ENCODE measurements at places on chromosomes 7 and 10.
A peak's percentile ranks its signal among the peaks of the same experiment; 100 is the strongest.

- DNase-seq = no peak
These were observed 580.5 kb downstream of the AUTS2 start for GRCh38 chr7:70178787-70179186.

- no peak for DNase-seq
These were observed 69.2 kb downstream of the TAC1 start for GRCh38 chr7:97801108-97801507.

DNA sequence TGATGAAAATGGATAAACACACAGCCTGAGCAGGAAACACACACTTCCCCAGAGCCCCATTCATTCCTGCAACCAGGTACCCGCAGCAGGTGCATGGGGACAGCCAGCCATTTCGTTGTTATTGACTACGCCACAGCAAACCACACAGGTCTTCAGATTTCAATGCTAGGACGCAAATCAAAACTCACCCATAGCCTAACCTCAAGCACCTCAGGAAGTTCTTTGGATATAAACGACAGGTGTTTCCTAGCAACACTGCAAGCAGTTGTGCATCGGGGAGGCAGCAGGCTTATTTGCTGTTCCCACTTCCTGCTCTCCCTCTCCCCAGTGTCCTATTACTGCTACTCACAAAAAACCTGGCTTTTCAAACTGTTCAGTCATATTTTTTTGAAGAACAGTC, 176.5 kb upstream of the FRMD4A start:
- no peak for DNase-seq

GRCh38 chr7:107968449-107968848, 34.5 kb downstream of the LAMB1 start:
- DNase-seq = no peak

DNA sequence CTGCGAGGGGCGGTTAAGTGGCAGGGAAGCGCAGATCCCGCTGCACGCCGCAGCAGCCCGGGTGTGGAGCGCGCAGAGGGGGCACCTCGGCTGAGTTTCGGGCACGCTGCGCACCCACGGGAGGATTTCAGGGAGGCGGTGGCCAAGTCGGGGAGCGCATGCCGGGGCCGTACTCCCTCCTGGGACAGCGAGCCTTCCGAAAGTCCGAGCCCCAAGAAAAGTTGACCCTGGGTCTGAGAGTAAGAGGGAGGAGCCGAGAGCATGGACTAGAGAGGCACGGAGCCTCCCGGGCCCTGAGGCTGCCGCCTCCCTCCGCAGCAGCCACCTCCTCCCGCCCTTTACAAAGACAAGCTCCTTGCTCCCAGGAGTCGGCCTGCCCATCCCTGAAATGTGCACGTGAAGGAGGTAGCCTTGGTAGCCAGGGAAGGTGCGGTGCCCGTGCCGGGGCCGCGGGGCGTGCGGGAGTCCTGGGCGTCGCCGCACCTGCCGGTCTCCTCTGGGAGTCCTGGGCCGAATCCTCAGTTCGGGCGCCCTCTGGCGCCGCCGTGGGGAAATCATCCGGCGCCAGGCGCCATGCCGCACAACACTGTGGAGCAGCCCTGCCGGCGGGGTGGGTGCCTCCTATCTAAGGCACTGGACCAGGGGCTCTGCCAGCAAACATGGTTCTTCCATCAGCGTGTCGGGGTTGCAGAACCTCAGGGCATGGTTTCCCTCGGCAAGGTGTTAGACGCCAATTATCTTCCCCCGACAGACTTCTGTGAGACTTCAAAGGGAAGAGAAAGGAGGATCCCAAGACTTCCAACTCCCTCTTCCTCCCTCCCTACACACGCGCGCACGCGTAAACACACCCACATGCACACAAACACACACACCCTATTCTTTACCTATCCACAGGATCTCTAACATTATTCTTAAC, 104.0 kb downstream of the TRIL start:
- no peak for DNase-seq

DNA sequence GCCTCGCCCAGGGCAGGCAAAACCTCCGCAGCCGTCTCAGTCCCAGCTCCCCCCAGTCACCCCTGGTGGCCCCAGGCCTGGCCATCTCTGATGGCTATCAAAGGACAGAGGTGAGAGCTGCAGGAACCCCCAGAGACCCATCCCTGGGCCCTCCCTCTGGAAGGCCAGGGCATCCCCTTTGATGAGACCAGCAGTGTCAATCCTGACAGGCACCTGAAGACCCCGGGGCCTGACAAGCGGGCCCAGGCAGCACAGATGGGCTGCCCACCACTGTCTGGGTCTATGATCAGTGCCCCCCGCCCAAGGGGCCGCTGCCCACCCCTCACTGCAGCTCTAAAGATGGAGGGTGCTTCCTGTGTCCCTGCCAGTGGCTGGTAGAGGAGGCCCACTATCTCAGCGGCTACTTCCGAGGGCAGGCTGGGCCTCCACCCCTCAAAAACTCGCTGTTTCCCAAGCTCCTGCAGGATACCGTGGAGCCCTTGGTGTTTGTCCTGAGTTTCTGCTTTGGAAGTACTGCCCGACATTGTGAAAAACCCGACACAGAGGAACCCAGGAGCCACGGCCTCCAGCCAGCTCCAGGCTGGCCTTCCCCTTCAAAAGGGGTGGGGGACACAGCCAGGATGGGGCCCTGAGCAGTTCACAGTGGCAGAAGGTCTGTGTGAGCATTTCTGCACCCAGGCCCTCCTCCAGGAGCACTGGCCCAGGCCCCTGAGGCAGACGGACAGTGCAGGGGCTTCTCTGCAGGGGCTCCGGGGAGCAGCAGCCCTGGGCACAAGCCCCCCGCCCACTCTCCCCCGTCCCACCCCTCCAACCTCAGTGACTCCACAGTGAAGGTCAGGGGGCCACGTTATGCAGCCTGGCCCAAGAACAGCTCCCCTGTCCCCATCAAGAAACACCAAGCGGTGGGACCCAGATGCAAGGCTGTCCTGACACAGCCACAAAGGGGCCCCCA, 99.2 kb downstream of the PDGFA start:
- DNase-seq = no peak

- DNase-seq = no peak
These were observed 3.1 kb downstream of the CYP2W1 start for GRCh38 chr7:985915-986741.

- DNase-seq = no peak
These were observed 196.7 kb upstream of the TMEM72 start for GRCh38 chr10:44714451-44714850.

DNA sequence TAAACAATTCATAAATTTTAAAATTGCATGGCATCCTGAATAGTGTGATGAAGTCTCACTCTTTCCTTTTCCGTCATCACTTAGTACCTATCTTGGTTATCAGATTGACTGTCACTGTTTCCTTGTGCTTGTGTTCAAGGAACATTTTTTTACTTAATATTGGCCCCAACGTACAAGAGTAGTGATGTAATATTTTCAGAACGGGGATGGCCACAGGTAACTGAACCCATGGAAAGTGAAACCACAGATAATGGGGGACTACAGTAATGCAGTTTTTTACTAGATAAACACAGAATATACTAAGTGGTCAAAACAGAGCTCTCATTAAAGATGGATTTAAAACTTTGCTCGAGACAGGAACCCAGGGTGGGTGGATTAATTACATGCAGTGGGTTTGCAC, 85.4 kb downstream of the MACC1 start:
- DNase-seq = no peak

DNA sequence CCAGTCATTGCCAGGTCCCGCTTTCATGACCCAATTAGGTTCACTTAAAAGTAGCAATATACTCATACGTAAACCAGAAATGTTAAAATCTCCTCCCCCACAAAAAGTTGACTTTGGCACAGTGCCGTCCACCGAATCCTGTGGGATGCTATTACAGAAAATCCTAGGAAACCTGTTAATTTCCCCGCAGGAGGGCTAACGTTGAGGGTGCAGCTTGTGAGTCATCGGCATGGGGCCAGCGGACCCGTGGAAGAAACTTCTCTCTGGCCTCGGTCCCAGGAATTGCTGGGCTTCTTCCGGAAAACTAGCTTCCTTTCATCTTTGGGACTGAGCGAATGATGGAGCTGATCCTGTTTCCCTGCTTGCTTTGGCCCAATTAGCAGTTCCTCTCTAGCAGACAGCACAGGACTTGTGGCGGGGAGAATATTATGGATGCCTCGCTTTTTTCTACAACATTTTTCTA, 13.5 kb downstream of the CRYGN start:
- DNase-seq = peak; percentile 51

GRCh38 chr7:139758388-139758787, 19.4 kb downstream of the HIPK2 start:
- DNase-seq = no peak

DNA sequence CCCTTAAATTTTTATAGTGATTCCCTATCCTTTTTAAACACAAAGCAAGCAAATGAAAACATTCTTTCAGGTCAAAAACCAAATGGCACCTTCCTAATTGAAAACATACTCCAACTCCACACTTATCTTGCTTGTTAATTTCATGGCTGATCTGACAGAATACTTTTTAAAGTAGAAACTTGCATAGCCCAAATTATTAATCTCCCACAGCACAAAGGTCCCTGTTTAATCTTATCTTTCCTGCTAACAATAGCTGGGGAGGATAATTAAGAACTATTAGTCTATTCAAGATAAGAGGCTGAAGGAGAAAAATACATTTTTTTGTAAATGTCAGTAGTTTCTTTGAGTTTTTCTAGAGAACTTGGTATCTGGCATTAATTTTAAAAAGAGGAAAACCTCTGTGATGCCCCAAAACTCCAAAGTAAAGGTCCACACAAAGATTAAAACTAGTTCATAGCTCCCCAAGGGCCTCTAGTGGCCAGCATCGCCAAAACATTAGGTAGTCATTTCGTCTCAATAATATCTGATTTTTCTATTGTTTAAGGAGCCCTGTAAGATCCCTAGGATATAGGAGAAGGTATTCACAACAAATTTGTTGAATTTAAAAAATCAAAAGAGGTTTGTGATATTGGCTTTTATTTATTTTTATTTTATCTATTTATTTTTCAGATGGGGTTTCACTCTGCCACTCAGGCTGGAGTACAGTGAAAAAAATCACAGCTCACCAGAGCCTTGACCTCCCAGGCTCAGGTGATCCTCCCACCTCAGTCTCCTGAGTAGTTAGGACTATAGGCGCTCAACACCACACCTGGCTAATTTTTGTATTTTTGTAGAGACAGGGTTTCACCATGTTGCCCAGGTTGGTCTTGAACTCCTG, 14.7 kb downstream of the CDNF start:
- peak; percentile 34 for DNase-seq

GRCh38 chr7:155073922-155074321, 3.8 kb downstream of the HTR5A start:
- DNase-seq = no peak

- no peak for DNase-seq
These were observed 119.1 kb downstream of the TFEC start for GRCh38 chr7:115911465-115911864.

DNA sequence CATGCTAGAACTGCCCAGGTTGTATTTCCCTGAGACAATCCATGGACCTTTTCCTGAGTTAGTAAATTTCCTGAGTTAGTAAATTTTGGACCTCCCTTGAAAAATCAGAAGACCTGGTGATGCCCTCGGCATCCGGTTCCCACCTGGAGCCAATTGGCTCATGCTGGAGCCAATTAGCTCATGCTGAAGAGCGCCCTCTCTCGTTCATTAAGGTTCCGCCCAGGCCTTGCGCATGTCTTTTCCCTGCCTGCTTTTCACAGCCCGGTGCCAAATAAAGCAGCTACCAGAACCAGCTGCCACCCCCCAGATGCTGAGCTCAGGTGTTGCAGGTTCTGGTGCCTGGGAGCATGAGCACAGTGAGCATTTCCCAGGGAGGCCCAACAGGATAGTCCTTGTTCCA, 96.2 kb downstream of the APBB1IP start:
- DNase-seq = no peak

GRCh38 chr10:125006921-125007426, 65.1 kb downstream of the ZRANB1 start:
- DNase-seq = peak; percentile 84

- DNase-seq = peak; percentile 56
These were observed at the start of gene IFIT2 for GRCh38 chr10:89301721-89302445. TSS of gene IFIT2 (plus strand) at chr10:89302046. CDS start at chr10:89302124, 78 bp downstream.

GRCh38 chr10:60942134-60942787, 1.7 kb downstream of the RHOBTB1 start:
- DNase-seq = no peak

- DNase-seq = no peak
These were observed 31.3 kb downstream of the GNAT3 start for GRCh38 chr7:80480566-80480965.

- DNase-seq = no peak
These were observed 31.5 kb upstream of the PPP2R2D start for GRCh38 chr10:131869344-131869743.

DNA sequence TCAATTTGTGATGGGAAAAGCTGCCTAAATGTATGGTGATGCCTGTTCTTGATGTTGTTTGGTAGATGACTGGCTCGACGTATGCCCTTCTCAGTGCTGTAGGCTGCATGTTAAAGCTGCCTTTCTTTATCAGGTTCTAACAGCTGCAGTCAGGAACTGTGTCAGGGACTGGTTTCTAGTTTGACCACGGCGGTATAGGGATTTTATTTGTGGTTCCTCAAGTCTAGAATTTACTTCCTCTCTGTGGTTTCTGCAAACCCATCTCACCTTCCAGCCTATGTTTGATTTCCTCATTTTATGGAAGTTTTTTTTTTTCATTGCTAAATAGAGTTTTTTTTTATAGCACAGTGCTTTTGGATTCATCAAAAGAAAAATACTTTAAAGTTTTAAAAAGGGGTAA, 26.5 kb downstream of the LMTK2 start:
- DNase-seq = no peak

- DNase-seq = no peak
These were observed 201.2 kb downstream of the CCDC3 start for GRCh38 chr10:12800302-12800701.

- no peak for DNase-seq
These were observed 256.8 kb upstream of the FZD8 start for GRCh38 chr10:35898716-35899440.

GRCh38 chr10:74460812-74461211, 309.8 kb downstream of the ADK start:
- no peak for DNase-seq

- DNase-seq = no peak
These were observed 1002.3 kb upstream of the KCND2 start for GRCh38 chr7:119270644-119271043.

DNA sequence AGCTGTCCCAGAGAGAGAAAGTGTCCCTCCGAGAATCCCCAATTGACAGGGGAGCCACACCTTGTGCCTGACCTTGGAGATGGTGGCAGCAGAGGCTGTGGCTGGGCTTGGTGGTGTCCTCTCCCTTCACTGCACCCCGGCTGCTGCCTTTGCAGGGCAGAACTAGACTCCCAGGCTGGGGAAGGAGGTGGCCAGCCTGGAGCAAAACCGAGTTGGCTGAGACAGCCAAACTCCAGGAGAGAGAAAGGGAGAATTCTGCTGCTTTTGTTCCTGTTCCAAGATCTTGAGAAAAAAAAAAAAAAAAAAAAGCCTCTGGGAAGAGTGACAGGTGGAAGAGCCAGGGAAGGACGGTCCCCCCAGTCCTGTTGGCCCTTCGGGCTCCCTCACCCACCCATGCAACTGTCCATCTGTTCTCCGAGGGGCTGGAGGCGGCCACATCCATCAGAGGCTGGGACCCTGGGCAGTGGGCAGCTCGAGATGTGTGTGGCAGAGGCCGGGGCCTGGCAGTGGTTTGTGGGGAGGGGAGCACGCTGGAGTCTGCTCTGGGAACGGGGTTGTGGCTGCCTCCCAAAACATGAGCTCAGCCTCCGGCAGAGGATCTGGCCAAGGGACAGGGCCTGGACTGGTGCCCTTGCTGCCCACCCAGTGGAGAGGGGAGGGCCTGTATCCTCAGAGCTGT, 35.5 kb downstream of the CLIP2 start:
- DNase-seq = no peak

GRCh38 chr10:13686331-13686752, 99.6 kb downstream of the PRPF18 start:
- DNase-seq = no peak

- no peak for DNase-seq
These were observed 33.1 kb upstream of the R3HCC1L start for GRCh38 chr10:98101366-98101765.
